H9 (cell line): ENCODE measurements at places on chromosomes 2 and 18. TPM values are rescaled to one million over a fixed set of nuclear protein-coding genes. Genes with fewer than 3 reads are reported as not detected.

- H3K27me3 ChIP-seq: no peaks in the 10 kb centered on the region
- no peaks in the 10 kb centered on the region; the same call in 1 of the 2 replicates for H3K4me1 ChIP-seq
- H3K27ac ChIP-seq: no peak overlapping the region
- no peaks in the 10 kb centered on the region for H3K36me3 ChIP-seq
- DNase-seq: no peak
- H3K4me3 ChIP-seq: no peak overlapping the region
Observed at GRCh38 chr18:76592981-76593381, 97.9 kb upstream of the ZNF516 start.

GRCh38 chr2:74373221-74373676 lies 6.9 kb downstream of the DCTN1 start:
- H3K36me3 ChIP-seq: peaks cover 57% of the 10 kb centered on the region
- H3K27ac ChIP-seq: no peak overlapping the region
- peak; percentile 53 for DNase-seq
- no peaks in the 10 kb centered on the region for H3K27me3 ChIP-seq
- peak overlapping the region; percentile 14; the same call in 1 of the 2 replicates for H3K4me3 ChIP-seq

The BBS5 gene
- total RNA-seq: 0.55 and 0.83 TPM in 2 replicates

The CNDP1 gene
- total RNA-seq: 0.29 TPM in 1 of 2 replicates, not detected in the other

- H3K4me3 ChIP-seq: no peak overlapping the region
- DNase-seq: no peak
- H3K4me1 ChIP-seq: no peaks in the 10 kb centered on the region
Observed at GRCh38 chr2:125925891-125926546, 729.9 kb upstream of the GYPC start.

The RBKS gene
- 1.6 and 2.3 TPM in 2 replicates for total RNA-seq

The DSG3 gene
- 0.04 TPM in 2 replicates for total RNA-seq

The CDH19 gene
- not detected in 2 replicates for total RNA-seq

DNA sequence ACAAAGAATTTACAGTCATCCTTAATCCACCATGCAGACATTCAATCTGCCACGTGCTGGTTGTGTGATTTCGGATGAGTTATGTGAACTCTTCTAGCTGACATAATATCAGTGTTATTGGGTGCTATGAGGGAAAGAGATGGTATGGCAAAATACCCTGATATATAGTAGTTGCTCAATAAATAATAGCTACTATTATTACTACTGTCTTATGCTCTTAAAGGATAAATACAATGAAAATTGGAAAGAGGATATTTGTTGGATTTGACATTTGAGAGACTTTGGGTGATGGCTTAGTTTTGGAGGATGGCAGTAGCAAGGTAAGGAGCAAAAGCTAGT lies 86.5 kb downstream of the MYO3B start:
- H3K27me3 ChIP-seq: no peaks in the 10 kb centered on the region
- peaks cover 26% of the 10 kb centered on the region for H3K36me3 ChIP-seq
- no peak overlapping the region for H3K27ac ChIP-seq
- DNase-seq: no peak
- no peak overlapping the region for H3K4me3 ChIP-seq

The IL18R1 gene
- not detected in 2 replicates for total RNA-seq

DNA sequence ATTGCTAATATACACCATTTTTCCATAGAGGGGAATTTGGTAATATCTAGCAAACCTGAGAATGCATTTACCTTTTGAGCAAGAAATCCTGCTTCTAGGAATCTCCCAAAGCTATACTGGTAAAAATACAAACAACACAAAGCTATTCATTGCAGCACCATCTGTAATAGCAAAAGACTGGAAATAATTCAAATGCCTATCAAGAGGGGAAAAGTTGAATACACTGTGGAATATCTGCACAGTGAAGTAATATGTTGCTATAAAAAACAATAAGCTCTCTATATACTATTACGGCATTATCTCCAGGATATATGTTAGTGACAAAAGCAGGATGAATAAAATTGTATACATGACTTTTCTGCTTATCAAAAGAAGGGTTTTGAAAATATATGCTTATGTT lies 112.3 kb upstream of the CHAC2 start:
- H3K27me3 ChIP-seq: no peaks in the 10 kb centered on the region
- DNase-seq: no peak
- peaks cover 8% of the 10 kb centered on the region for H3K36me3 ChIP-seq

The DSG2 gene
- 104 and 107 TPM in 2 replicates for total RNA-seq

- no peaks in the 10 kb centered on the region for H3K27me3 ChIP-seq
- no peak overlapping the region for H3K4me3 ChIP-seq
- H3K36me3 ChIP-seq: peaks cover 5% of the 10 kb centered on the region; the same call in 1 of the 3 replicates
- no peak for DNase-seq
- peaks cover 3% of the 10 kb centered on the region for H3K4me1 ChIP-seq
Observed at GRCh38 chr2:45567974-45568789, 42.9 kb downstream of the SRBD1 start.

- H3K36me3 ChIP-seq: peaks cover 34% of the 10 kb centered on the region
- H3K4me3 ChIP-seq: peak overlapping the region; percentile 100
- no peaks in the 10 kb centered on the region for H3K27me3 ChIP-seq
- DNase-seq: no peak
Observed at GRCh38 chr2:63840081-63840784, 1.5 kb upstream of the UGP2 start.

DNA sequence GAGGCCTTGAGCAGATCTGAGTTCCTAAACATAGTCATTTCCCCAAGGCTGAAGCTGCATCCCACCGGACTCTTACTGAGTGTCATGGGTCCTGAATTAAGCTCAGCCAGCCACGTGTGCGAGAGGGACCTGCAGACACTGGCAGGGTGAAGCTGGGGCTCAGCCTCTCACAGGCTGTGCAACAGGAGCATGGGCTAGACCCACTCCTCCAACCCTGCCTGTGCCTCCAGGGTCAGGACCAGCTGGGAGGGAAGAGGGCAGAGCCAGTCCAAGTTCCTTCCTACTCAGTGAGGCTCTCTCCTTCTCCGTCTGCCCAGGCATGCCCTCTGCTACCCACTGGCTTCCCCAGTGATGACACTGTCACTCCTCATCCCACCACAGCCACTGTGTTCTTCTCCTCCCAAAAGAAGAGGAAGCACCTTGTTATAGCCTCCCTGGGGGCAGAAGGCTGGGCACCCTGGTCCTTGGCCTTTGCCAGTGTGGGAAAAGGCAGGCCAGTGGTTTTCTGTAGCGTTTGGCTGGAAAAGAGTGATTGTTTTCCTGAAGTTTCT lies 78.9 kb downstream of the KCNF1 start:
- H3K36me3 ChIP-seq: no peaks in the 10 kb centered on the region
- H3K27me3 ChIP-seq: no peaks in the 10 kb centered on the region
- H3K27ac ChIP-seq: no peak overlapping the region
- DNase-seq: no peak

GRCh38 chr2:23510471-23510870 lies 125.5 kb downstream of the KLHL29 start:
- no peak overlapping the region for H3K27ac ChIP-seq
- no peak for DNase-seq
- H3K36me3 ChIP-seq: no peaks in the 10 kb centered on the region
- no peaks in the 10 kb centered on the region for H3K4me1 ChIP-seq

GRCh38 chr2:175167076-175167791 lies 769 bp downstream of the ATF2 start:
- no peaks in the 10 kb centered on the region for H3K4me1 ChIP-seq
- no peak overlapping the region for H3K27ac ChIP-seq
- DNase-seq: peak; percentile 41
- peaks cover 3% of the 10 kb centered on the region for H3K36me3 ChIP-seq
- H3K27me3 ChIP-seq: no peaks in the 10 kb centered on the region
- H3K4me3 ChIP-seq: peak overlapping the region; percentile 99

The DPYSL5 gene
- 6.4 and 6.9 TPM in 2 replicates for total RNA-seq

The DARS1 gene
- total RNA-seq: 117 and 122 TPM in 2 replicates

- no peak overlapping the region for H3K27ac ChIP-seq
- no peak for DNase-seq
- no peak overlapping the region for H3K4me3 ChIP-seq
- no peaks in the 10 kb centered on the region for H3K27me3 ChIP-seq
- no peaks in the 10 kb centered on the region for H3K36me3 ChIP-seq
Observed at GRCh38 chr2:65681503-65681902, 249.1 kb upstream of the SPRED2 start.

The FOXD4L1 gene
- 0.09 TPM in 1 of 2 replicates, not detected in the other for total RNA-seq

The PRKAG3 gene
- total RNA-seq: not detected in 2 replicates

The C18orf63 gene
- total RNA-seq: not detected in 2 replicates

The ASXL3 gene
- 0.35 and 0.70 TPM in 2 replicates for total RNA-seq

DNA sequence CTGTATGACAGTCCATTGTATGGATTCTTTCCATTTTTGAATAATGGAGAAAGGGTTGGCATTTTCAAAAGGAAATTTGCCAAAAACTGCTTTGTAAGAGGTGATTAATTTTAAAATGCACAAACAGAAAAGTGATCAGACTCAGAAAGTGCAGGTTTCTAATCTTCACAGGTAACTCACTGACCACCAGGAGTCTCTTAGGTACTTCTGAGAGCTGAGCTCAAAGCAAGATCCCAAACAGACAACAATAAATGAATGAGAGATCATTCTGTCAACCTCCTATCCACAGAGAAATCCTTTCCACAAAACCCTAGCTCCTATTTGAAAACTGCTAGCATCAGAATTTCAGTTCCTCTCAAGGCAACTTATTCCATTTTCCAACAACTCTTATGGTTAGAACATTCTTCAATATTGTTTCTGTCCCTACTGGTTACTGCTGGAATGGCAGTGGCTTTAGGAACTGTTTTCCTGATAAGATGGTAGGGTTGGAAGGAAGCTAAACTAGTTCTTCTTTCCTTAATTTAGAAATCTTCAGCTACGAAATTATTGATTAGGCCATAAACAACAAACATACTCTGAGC lies 20.6 kb upstream of the HAAO start:
- no peak overlapping the region for H3K4me3 ChIP-seq
- 0 out of 2 replicates have a peak, but pooled peaks cover 2% of the 10 kb centered on the region for H3K27me3 ChIP-seq
- no peak overlapping the region for H3K27ac ChIP-seq
- H3K36me3 ChIP-seq: peaks cover 12% of the 10 kb centered on the region

GRCh38 chr18:63043516-63043915 lies 276.1 kb downstream of the BCL2 start:
- H3K4me3 ChIP-seq: no peak overlapping the region
- no peaks in the 10 kb centered on the region for H3K4me1 ChIP-seq
- H3K36me3 ChIP-seq: peaks cover 4% of the 10 kb centered on the region; the same call in 1 of the 2 replicates
- DNase-seq: no peak
- H3K27me3 ChIP-seq: no peaks in the 10 kb centered on the region
- H3K27ac ChIP-seq: no peak overlapping the region

DNA sequence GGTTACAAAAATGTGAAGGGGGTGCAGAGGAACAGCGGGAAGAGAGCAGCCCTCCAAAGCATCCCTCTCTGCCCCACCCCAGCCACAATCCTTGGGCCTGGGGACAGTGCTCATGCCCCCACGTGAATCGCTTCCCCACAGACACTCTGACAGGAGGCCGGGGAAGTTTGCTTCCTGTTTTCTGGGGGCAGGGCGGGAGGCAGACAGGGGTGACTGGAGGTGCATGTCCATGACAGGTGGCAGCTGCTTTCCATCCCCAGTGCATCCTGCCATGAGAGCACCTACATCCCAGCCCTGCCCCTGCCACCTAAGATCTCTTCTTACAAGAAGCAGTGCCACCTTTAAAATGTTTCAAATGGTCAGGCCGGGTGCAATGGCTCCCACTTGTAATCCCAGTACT lies 47.2 kb upstream of the UBE2F start:
- no peak overlapping the region for H3K27ac ChIP-seq
- H3K36me3 ChIP-seq: no peaks in the 10 kb centered on the region
- H3K27me3 ChIP-seq: no peaks in the 10 kb centered on the region
- H3K4me1 ChIP-seq: no peaks in the 10 kb centered on the region
- no peak overlapping the region for H3K4me3 ChIP-seq

DNA sequence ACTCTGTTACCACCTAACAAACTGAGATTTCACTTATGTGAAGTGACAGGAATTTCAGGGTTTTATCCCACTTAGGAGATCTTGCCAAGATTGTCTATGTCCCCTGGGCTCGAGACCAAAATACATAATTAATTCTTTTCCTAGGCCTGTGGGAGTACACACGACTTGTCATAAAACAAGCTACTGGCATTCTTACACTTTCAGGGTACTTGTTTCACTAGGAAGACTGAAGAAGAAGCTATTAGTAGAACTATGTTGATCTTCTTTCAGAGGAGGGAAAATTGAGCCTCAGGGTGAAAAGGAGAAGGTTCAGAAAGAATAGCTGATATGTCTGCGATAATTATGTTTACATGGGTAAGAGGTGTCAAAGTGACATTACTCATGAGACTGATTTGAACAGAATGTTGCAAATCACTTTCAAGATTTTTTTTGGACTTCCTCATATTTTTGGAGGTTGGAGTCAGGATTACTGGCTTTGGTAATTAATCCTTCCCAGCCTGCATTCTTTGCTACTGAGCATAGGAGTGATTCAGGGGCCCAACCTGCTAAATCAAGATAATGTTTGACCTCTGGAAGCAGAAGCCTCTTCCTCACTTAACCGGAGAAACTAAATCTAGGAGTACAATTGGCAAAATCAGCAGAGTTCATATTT lies 240.0 kb upstream of the NT5C1B start:
- no peak overlapping the region for H3K4me3 ChIP-seq
- H3K4me1 ChIP-seq: no peaks in the 10 kb centered on the region

DNA sequence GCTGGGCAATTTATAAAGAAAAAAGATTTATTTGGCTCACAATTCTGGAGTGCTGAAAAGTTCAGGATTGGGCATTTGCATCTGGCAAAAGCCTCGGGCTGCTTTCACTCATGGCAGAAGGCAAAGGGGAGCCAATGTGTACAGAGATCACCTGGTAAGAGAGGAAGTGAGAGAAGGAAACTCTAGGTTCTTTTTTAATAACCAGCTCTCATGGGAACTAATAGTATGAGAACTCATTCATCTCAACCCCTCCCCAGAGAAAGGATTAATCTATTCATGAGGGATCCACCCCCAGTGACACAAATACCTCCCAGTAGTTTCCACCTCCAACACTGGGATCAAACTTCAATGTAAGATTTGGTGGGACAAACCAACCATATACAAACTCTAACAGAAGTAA lies 129.0 kb downstream of the EVA1A start:
- H3K27me3 ChIP-seq: no peaks in the 10 kb centered on the region
- H3K4me3 ChIP-seq: no peak overlapping the region

DNA sequence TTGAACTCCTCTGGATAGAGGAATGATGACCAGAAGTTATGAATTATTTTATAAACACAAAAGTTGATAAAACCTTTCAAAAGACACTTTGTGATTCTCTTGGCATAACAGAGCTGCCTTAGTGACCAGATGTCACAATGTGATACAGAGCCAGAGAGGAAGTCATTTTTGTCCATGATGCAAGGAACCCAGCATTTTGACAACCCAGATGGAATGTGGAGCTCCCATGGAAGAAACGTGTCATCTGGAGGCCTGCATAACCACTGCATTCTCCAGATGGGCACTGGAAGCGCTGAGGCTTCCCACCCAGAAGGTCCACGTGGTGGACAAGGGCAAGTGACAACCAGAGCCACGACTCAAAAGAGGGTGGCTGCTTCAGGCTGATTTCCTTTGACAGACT lies 30.1 kb downstream of the HRH4 start:
- no peaks in the 10 kb centered on the region for H3K4me1 ChIP-seq
- H3K27me3 ChIP-seq: no peaks in the 10 kb centered on the region
- H3K27ac ChIP-seq: no peak overlapping the region
- no peak overlapping the region for H3K4me3 ChIP-seq
- H3K36me3 ChIP-seq: no peaks in the 10 kb centered on the region; the same call in 2 of the 3 replicates

The HK2 gene
- 51.3 and 54.3 TPM in 2 replicates for total RNA-seq
